Testis (tissue), 5 donors: ENCODE measurements at places on chromosomes 3 and 15.

GRCh38 chr15:48507416-48508065 lies 138.0 kb downstream of the FBN1 start:
- peak; percentile 51 for DNase-seq

DNA sequence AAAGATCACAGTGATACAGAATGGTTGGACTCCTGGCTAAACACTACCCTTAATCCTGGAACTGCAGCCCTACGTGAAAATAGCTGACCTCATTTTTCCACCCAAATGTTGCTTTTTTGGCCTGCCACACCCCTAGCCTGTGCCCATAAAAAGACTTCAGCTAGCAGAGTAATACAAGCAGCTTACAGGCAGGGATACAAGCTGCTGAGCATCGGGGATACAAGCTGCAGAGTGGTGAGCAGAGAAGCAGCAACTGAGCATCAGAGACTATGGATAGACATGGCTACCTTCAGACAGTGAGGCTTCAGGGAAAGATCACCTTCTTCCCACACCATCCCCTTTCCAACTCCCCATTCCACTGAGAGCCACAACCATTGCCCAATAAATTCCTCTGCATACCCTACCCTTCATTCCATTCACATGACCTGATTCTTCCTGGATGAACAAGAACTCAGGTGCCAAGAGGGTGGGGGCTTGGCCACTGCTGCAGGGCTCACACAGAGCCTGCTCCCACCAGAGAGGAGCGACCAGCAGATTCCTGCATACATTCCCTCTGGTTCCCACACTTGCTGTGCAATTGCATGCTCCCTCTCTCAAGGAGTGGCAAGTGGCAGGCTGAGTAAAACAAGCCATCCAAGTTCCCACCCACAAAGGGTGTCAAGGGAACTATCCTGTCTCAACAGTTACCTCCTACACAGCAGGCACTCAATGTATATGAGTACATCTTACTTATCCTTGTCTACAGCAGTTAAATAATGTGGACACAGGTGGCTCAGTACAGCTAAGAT lies 217.5 kb downstream of the ALCAM start:
- no peak for DNase-seq

GRCh38 chr15:91944331-91944730 lies 90.8 kb downstream of the SLCO3A1 start:
- no peak for DNase-seq

- no peak for DNase-seq
Measured at GRCh38 chr3:19347671-19348070, 199.4 kb downstream of the KCNH8 start.

- peak; percentile 76 for DNase-seq
Measured at GRCh38 chr3:23810343-23811184, 4.8 kb downstream of the UBE2E1 start.

- DNase-seq, result no peak
Measured at GRCh38 chr3:23741036-23741706, 64.6 kb upstream of the UBE2E1 start.

DNA sequence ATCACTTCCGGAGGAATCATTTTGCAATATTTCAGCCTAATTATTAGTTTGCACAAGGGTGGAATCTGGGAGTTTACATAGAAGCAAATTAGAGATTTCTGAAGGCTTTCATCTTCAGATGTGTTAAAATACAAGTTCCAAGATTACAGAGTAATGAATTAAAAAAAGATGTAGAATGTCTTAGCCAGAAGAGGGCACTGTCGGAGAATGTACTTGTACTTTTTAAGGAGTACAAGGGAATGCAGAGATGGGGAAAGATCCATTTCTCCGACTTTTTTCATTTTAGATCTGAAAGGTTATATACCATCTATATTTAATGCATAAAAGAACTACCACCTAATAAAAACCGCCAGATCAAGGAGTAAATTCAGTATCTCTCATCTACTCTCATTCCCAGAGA lies 43.1 kb upstream of the WDR5B start:
- DNase-seq, result no peak

- DNase-seq, result no peak
Measured at GRCh38 chr15:58399739-58400138, 32.1 kb upstream of the LIPC start.

- DNase-seq, result no peak
Measured at GRCh38 chr3:46293991-46294833, 52.0 kb downstream of the CCR3 start.

- no peak for DNase-seq
Measured at GRCh38 chr3:40088527-40089170, 220.9 kb upstream of the EIF1B start.

DNA sequence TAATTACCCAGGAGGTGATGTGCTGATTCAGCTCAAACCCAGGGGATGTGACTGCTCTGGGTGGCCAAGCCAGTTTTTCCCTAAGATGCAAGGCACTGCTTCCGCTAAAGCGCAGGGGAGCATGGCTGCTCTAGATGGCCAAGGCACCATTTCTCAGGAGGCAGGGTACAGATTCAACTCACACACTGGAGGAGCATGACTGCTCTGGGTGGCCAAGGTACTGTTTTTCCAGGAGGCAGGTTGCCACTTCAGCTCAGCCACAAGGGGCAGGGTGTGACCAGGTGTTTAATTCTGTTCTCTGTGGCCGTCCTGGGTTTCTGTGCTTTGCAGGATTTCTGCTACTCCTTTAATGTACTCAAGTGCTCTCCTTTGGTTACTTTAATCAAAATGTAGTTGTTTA lies 659.3 kb upstream of the ARRDC4 start:
- no peak for DNase-seq

GRCh38 chr3:18656866-18657265 lies 231.7 kb upstream of the SATB1 start:
- no peak for DNase-seq

GRCh38 chr3:172038798-172039435 lies 461 bp upstream of the FNDC3B start:
- no peak for DNase-seq

- no peak for DNase-seq
Measured at GRCh38 chr3:155651489-155652218, 93.2 kb downstream of the PLCH1 start.

DNA sequence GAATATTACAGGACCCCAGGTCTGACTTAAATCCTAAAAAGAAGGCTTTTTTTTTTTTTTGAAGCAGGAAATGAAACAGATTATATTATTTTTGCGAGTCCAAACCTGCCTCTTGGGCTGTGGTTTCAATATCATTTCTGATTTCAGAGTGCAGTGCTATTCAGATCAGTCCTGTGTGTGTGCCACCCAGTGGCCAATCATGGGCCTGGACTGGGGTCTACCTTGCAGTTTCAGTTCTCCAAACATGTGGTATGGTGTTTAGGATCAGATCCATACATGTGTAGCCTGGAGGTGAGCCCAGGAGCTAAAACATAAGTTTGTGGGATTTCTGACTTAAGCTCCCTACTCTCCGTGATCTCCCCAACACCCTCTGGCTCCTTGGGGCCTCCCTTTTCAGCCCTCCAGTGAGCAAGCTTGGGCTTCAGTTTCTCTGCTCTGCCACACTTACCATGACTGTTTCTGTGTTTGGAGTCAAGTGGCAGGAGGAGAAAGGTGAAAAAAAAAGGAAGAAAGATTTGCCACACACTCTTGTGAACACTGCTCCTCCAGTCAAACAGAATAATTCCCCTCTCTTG lies 12.1 kb upstream of the THSD4 start:
- DNase-seq, result no peak

- no peak for DNase-seq
Measured at GRCh38 chr3:46460051-46460450, 4.7 kb downstream of the LTF start.

DNA sequence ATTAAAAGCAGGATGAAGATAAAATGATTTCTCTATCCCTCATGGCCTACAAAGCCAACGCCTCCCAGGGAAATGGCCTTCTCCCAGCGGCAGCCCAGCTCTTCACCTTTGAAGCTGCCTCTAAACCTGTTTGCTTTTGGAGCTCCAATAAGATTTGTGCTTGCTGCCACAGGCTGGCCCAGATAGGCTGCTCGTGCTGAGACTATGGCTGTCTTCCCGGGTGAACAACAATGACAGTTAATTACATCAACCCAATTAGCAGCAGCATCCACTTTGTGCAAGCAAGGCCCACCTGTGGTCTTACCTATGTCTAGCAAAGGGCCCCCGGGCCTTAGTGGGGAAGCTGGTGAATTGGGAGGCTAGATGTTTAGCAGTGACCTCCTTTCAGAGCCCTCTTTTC lies 179.6 kb downstream of the P3H2 start:
- DNase-seq, result no peak

- DNase-seq, result no peak
Measured at GRCh38 chr3:459311-459670, 262.7 kb downstream of the CHL1 start.

DNA sequence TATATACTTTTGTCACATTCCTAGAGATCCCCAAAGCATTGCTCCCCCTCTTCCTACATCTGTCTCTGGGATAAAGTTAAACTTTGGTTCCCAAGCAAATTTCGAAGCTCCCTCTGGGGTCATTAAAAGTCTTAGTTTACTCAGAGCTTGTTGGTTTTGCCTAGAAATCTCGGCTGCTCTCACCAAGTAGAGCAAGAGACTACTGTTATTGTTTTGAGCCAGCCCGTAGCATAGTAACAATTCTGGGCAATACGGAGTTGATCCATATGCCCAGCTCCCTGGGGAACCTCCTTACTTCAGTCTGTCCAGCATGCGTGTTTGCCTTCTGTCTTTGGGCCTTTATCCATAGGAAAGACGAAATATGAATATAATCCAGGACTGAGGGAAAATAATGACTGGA lies 10.0 kb upstream of the P3H2 start:
- no peak for DNase-seq

GRCh38 chr3:128367221-128367620 lies 99.5 kb downstream of the DNAJB8 start:
- no peak for DNase-seq

- DNase-seq, result no peak
Measured at GRCh38 chr15:33200903-33201302, 6.4 kb upstream of the FMN1 start.

DNA sequence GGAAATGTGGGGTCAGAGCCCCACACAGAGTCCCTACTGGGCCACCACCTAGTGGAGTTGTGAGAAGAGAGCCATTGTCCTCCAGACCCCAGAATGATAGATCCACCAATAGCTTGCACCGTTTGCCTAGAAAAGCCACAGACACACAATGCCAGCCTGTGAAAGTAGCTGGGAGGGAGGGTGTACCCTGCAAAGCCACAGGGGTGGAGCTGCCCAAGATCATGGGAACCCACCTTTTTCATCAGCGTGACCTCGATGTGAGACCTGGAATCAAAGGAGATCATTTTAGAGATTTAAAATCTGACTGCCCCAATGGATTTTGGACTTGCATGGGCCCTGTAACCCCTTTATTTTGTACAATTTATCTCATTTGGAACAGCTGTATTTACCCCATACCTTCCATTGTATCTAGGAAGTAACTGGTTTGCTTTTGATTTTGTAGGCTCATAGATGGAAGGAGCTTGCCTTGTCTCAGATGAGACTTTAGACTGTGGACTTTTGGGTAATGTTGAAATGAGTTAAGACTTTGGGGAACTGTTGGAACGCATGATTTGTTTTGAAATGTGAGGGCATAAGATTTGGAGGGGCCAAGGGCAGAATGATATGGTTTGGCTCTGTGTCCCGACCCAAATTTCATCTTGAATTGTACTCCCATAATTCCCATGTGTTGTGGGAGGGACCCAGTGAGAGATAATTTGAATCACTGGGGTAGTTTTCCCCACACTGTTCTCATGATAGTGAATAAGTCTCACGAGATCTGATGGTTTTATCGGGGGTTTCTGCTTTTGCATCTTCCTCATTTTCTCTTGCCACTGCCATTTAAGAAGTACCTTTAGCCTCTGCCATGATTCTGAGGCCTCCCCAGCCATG lies 49.0 kb downstream of the CD200 start:
- DNase-seq, result no peak

DNA sequence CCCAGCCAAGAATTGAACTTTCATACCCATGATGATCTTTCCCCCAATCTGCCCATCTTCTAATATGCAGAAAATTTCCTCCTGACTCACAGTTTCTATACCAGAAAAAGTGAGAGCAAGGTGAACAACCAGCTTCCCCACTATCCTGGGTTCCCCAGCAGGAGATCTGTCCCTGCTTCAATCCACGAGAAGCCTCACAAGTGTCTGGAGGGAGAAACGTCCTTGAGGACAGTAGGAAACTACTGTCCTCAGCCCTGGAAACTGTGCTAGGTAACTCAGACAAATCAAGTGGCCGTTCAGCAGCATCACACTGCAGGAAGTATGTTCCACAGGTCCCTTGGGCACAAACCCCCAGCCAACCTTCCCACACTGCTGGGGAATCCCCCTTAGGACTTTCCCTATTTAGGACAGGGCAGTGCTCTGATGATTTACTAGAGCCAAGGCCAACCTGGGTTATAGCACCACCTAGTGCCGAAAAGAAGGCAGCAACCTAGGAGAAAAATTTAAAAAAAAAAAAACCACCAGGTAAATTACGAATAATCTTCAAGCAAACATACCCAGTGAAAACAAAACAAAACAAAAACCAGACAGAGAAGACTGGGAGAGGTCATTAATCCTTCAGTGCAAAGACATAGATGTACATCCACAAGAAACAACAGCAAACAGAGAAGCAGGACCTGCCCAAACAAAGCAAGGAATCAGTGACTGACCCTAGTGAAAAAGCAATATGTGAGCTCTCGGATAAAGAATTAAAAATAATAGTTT lies 36.0 kb downstream of the MORC1 start:
- peak; percentile 30 for DNase-seq

DNA sequence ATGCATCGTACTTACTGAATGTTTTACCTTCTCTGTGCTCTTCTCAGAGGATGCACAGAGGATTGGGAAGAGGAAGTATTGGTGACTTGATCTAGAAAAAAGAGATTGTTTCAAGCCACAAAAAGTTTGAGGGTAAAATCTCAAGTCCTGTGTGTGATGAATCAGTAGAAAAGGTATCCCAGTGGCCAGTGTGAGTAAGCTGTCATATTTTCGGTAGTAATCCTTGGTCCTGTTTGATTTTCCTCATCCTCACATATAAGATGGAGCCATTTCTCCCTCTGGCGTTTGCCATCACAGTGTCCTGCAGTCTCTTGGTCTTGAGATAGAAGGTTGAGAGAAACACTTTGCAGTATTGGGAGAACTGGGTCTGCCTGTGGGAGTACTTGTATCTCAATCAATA lies 166.8 kb downstream of the LPP start:
- peak; percentile 34 for DNase-seq
